ENCODE measurements at places on chromosomes 6 and 20. TPM values are rescaled to one million over a fixed set of nuclear protein-coding genes. Genes with fewer than 3 reads are reported as not detected.

- H3K4me1 ChIP-seq = no peaks in the 10 kb centered on the region
- H3K36me3 ChIP-seq = no peaks in the 10 kb centered on the region
- H3K27ac ChIP-seq = no peak overlapping the region
- no peak overlapping the region for H3K4me3 ChIP-seq
- no peak for DNase-seq
These were observed 1.4 kb downstream of the DEFB132 start for GRCh38 chr20:258963-259362.

- no peaks in the 10 kb centered on the region for H3K4me1 ChIP-seq
- H3K27me3 ChIP-seq = no peaks in the 10 kb centered on the region
- no peaks in the 10 kb centered on the region for H3K36me3 ChIP-seq
- H3K4me3 ChIP-seq = no peak overlapping the region
- no peak overlapping the region for H3K27ac ChIP-seq
These were observed 54.2 kb downstream of the TRAM2 start for GRCh38 chr6:52522655-52523054.

GRCh38 chr6:166046226-166046625, 121.4 kb downstream of the TBXT start:
- DNase-seq = no peak
- no peaks in the 10 kb centered on the region for H3K36me3 ChIP-seq
- no peaks in the 10 kb centered on the region for H3K4me1 ChIP-seq
- no peaks in the 10 kb centered on the region for H3K27me3 ChIP-seq
- no peak overlapping the region for H3K4me3 ChIP-seq
- H3K27ac ChIP-seq = no peak overlapping the region

The PRSS16 gene
- 1.9 TPM for total RNA-seq

Data from CD4-positive, alpha-beta memory T cell (primary cell).